Caki2 (cell line): ENCODE measurements at places on chromosomes 13 and 19. TPM values are rescaled to one million over a fixed set of nuclear protein-coding genes. Genes with fewer than 3 reads are reported as not detected.

DNA sequence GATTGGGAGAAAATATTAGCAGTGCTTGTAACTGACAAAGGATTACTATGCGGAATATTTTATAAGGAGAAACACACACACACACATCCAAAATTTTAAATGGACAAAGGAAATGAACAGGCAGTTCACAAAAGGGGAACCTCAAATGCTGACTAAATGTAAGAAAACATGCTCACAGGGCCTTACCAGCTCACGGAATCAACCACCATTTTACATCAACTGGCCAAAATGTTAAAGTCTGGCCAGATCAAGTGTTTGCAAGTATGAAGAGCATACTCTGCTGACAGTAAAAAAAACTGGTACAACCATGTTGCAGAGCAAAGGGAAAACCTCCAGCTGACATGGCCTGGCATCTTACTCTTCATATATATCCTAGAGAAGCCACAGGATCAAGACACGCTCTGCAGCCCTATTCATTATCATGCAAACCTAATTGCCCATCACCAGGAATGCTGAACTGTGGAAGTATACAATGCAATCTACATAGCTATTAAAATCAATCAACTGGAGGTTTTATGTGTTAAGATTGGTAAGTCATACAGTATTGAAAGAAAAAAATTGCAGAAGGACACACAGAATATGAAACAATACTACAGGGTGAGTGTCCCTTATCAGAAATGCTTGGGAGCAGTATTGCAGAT lies 124.4 kb downstream of the RNF17 start:
- no peak for DNase-seq

GRCh38 chr19:46970815-46971214 lies 48.8 kb upstream of the NPAS1 start:
- peak; percentile 99 for DNase-seq

DNA sequence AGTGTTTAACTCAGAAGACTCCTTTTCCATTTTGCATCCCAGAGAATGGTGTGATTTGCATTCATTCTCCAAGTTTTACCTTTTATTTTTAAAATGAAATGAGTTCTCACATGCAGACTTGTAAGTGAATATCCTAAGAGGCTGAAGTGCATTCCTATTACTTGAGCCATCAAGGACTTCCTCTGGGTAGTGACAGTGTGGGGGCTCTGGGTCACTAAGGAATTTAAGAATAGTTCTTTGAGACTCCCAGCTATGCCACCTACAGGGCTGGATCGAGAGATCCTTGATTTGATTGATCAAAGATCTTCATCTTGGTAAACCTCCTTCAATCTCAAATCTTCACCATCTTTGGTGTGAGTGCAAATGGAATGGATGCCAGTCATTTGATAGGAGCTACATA lies 36.3 kb upstream of the SLC10A2 start:
- no peak for DNase-seq

DNA sequence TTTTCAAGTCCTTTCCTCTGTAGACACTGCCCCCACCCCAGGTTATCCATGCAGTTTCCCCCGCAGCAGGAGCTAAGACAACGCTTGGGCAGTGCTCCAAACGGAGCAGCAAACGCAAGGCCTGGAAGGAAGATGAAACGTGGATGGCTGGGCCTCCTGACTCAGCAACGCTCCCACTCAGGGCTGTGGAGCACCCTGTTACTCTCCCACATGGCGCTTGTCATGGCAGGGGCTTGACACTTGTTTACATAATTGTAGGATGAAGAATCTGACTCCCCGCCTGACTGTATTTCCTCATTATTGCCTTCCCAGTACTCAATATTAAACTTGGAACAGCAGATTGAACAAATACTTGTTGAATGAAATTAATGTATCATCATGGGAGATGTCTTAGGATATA lies 799 bp upstream of the C1QTNF9B start:
- DNase-seq = no peak

Gene DLEU7
- not detected in 2 replicates for total RNA-seq

Gene PPM1N
- total RNA-seq = 35.2 and 37.5 TPM in 2 replicates

DNA sequence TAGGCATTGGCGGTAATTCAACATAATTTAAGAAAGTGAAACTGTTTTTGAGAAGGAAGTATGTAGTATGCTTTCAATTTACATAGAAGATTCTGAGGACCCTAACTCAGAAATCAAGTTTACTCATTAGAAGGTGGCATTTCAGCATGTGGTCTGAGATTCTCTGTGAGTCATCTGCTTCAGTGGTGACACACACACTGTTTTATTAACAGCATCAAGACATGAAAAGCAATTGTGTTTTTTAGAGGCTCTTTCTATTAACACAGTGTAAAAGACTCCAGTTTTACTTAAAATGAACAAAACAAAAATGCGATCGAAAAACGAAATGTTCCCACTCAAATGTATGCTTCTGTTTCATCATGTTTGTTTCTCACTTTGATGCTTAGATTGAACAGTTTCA lies 802.1 kb upstream of the SLITRK6 start:
- no peak for DNase-seq

Gene INSL3
- not detected in 2 replicates for total RNA-seq

Gene TMEM205
- total RNA-seq = 381 and 712 TPM in 2 replicates

DNA sequence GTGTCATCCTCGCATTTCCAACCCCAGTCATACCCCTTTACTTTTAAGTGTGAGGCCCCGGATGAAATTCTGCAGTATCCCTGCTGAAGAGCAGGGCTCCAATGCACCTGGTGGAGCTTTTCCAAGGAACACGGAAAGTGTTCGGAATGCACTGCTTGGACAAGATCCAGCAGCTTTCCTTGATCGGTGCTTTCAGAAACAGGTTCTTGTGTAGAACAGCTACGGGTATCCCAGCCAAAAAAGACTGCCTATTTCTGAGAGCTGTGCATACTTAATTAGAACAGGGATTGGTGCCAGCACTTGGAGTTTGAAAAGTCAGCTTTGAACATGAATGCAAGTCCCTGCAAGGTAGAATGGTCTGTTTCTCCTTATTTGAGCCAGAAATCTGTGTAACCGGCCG lies 87.2 kb upstream of the C1QTNF9B start:
- DNase-seq = no peak

DNA sequence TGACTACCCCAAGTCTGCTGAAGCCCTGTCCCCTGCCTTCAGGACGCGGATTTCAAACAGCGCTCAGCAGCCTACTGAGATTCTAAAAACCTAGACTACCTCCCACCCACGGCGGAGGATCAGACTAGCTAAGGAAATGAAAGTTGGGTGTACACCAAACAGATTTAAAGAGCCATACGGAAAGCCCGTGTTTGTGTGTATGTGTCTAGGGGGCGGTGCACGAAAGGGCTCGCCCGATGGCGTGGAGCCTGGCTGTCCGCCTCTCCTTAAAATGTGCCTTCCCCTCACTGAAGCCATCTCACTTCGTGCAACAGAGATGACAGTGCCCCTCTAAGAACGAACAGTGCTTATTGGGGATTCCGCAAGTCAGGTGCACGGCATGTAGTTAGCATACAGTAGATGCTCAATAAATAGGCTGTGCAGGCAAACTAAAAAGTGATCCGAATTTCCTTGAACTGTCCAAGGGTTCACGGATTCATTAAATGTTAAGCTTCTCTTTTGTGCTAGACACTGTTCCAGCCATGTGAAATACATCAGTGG lies 639 bp downstream of the LENG1 start:
- DNase-seq = no peak

DNA sequence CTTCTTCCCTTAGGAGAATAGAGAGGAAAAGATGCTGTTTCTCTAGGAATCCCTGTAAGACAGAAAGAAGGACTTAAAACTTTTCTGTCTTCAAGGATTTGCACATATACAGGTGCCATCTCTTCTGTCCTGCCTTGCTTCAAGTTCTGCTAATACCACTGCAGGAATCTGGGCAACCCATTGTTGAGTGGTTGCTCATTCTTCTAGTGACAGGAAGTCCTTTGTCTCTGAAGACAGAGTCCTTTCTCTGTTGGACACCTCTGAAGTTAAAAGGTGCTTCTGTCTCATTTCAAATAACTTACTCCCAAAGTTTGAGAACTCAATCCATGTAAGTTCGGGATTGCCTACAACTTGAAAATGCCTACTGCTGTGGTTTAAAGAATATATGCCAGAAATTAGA lies 114.4 kb upstream of the TMTC4 start:
- no peak for DNase-seq

DNA sequence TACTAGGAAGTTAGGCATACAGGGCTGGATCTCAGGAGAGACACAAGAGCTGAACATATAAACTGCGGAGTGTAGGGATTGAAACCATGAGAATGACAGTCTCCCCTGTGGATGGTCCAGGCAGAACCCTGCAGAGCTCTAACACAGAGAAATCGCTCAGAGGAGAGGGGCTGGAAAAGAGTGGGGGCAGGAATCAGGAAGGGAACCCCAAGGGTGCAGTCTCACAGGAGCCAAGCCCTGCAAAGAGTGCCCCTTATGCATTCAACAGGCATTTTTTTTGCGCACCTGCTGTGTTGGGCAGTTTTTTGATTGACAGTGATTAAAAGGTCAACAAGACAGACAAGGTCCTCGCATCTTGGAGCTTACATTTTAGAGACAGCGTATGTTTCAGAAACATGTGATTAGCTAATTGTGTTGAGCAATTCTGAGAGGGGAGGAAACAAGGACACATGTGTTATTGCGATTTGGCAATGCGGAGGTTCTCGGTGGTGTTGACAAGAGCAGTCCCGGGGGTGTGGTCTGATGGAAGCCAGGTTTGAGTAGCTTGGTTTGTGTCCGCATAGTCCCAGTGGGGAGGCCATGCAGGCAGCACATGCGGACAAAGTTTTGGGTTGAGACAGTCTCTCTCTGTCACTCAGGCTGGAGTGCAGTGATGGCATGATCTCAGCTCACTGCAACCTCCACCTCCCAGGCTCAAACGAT lies 182.6 kb upstream of the IRS2 start:
- DNase-seq = no peak

Gene PLIN4
- 0.24 TPM in 1 of 2 replicates, not detected in the other for total RNA-seq

Gene VSTM1
- 6.0 TPM in 1 of 2 replicates, not detected in the other for total RNA-seq

DNA sequence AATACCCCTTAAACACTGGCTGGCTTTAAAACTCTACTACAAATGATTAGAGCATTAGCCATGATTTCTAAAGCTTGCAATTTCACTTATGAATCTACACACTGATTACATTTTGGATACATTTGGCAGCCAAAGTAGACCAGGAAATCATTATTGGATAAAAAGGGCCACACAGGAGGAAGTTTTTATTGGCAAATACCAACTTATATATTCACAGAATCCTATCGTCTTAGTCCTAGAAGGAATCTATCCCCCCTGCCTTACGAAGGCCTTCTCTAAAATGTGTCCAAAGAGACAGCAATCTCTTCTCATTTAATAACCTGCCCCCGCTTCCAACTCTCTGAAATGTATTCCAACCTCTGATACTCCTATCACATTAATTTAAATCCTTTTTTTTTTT lies 52.5 kb downstream of the KLF5 start:
- DNase-seq = no peak

DNA sequence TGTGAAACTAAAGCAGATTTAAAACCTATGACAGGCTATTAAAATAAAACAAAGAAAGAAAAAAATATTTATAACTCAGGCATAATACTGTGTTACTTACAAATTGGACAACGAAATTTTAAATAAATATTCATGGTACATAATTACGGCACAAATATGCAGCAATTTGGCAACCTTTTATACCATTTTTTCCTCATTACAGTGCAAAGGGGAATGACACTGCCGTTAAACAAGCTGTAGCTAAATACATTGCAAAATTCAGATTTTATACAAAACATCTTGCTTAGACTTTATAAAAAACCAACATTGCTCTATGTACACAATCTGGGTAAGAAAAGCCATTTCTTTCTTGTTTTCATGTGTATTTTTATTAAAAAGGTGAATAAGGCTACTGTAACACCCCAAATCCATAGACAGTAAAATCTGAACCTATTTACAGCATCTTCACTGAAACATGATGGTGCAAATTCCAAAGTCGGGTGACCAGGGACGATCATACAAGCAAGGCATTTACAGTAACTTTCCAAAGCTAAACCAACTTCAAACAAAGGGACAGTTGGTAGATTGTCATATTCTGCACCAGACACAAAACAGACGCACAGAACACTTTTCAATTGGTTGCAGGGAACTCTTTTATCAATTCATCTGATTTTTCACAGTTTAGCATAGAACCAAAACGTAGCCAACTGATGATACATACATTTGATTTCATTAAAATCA lies 45.5 kb downstream of the EFNB2 start:
- no peak for DNase-seq

GRCh38 chr19:51064534-51065220 lies at the start of gene KLK13:
KLK13 (minus strand) TSS chr19:51065092; CDS start chr19:51065067, 25 bp downstream.
- no peak for DNase-seq
